ENCODE measurements at places on chromosomes 5 and 9. TPM values are rescaled to one million over a fixed set of nuclear protein-coding genes. Genes with fewer than 3 reads are reported as not detected.

The ORM2 gene
- not detected for total RNA-seq

GRCh38 chr5:140130949-140131733 lies 5.4 kb downstream of the IGIP start:
- no peak for DNase-seq

DNA sequence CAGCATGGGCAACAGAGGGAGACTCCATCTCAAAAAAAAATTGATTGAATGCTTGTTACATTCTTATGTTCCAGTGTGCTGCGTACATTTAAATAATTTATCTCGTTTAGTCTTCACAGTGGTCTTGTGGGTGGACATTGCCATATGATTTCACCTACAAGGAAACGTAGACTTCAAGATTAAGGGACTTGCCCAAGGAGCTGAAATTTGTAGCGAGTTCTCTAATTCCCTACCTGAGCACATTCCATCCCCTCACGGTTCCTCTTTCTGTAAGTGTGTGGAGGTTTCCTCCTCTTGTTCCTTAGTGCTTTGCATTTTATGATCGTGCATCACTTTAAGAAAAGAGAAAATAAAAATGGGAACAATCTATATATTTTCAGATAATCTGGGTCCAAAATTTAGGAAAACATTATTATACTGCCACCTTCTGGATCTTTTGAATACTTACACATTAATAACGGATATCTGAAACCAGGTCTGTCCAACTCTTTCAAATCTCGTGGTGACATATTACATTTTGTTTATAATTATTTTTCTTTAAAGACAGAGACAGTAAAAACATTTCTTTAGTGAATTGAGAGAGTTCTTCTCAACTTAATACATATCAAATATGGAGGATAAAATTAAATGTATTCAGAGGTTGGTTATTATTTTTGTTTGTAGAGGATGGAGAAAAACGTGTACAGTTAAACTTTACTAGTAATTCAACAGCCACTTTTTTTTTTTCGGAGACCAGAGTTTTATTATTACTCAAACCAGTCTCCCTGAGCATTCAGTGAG lies 29.9 kb upstream of the C7 start:
- DNase-seq, result no peak

The CDX1 gene
- not detected for total RNA-seq

The F2RL1 gene
- total RNA-seq, result 1.1 TPM

- DNase-seq, result no peak
These were observed 5.3 kb downstream of the BARX1 start for GRCh38 chr9:93949694-93950449.

- no peak for DNase-seq
These were observed 25.5 kb downstream of the TNPO1 start for GRCh38 chr5:72841756-72842535.

- no peak for DNase-seq
These were observed 1026.3 kb downstream of the CDH12 start for GRCh38 chr5:21826884-21827283.

DNA sequence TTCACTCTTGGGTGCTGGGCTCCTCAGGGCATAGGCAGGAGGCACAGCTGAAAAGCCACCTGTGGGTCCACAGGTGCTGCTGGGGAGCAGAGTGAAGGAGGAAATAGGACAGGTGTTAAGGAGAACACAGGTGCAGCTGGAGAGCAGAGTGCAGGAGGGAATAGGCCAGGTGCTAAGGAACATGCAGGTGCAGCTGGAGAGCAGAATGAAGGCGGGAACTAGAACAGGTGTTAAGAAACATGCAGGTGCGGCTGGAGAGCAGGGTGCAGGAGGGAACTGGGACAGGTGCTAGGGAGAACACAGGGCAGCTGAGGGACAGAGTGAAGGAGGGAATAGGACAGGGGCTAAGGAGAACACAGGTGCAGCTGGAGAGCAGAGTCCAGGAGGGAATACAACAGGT lies 43.8 kb upstream of the PLEKHG4B start:
- DNase-seq, result no peak

- no peak for DNase-seq
These were observed 523.5 kb downstream of the CDH12 start for GRCh38 chr5:22329683-22330082.

The LCN15 gene
- not detected for total RNA-seq

GRCh38 chr9:128143525-128144238 lies 5.6 kb upstream of the LCN2 start:
- DNase-seq, result no peak

- DNase-seq, result peak; percentile 8
These were observed 67.0 kb downstream of the FRMD3 start for GRCh38 chr9:83471241-83471640.

The CER1 gene
- not detected for total RNA-seq

- no peak for DNase-seq
These were observed 155.8 kb upstream of the ZNF608 start for GRCh38 chr5:124902097-124902821.

DNA sequence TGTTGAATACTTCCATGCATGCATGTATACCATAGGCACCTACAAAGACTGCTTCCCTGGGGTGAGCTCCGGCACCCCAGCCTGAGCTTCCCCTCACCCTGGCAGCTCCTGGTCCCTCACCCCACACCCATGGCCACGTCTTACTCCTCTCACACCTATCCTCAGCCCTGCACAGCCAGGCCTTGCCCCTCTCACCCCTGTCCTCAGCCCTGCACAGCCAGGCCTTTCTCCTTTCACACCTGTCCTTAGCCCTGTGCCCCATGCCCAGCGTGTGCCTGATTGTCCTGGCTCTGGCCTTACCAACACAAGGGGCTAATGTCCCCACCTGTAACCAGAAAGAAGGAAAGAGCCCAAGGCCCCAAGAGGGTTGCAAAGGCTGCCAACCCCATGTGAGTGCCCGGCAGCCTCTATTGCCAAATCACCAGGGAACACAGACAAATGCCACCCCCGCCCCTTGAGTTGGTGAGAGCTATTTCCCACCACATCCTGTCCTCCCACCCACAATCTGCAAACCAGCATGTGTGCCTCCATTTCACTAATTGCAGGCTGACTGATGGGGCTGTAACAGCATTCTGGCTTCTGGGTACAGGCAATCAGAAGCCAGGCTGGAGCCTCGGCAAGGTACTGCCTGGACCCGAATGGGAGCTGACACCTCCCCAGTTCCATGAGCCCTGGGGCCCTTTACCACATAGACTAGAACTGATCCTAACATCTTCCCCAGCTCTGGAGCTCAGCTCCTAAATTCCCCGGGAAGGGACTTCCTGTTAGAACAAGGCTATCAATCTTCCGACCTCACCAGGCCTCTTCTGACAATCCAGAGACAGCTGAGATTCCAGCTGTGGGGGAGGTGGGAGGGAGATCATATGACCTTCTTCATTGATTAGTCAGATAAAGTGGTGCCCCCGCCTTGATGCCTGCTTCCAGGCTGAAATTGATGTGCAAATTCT lies 78.2 kb downstream of the FAM114A2 start:
- no peak for DNase-seq

The PCDHB15 gene
- total RNA-seq, result 6.5 TPM

The DNAJC21 gene
- total RNA-seq, result 30.6 TPM

DNA sequence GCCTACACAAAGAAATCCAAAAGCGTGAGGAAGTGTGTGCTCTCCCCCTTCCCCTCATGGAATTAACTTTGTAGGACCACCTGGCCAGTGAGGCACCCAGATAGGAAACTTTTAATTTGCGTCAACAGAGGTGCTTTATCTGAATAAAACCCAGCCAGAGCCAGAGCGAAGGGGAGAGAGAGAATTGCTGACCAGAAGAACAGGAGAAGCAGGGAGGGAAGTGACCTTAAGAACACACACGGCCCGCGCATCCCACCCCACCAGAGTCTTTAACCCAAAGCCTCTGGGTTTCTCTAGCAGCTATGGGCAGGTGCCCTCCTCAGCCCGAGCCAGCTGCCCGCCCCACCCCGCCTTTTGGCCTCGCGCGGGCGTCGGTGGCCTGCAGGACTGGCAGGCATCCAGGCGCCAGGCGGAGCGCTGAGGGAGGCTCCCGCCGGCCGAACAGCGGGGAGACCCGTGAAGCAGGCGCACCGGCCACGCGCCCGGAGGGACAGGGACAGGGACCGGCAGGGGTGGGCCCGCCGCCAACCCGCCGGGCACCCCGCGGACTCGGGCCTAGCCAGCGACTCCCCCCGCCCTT lies 580 bp downstream of the ERAP1 start:
- DNase-seq, result peak; percentile 44

DNA sequence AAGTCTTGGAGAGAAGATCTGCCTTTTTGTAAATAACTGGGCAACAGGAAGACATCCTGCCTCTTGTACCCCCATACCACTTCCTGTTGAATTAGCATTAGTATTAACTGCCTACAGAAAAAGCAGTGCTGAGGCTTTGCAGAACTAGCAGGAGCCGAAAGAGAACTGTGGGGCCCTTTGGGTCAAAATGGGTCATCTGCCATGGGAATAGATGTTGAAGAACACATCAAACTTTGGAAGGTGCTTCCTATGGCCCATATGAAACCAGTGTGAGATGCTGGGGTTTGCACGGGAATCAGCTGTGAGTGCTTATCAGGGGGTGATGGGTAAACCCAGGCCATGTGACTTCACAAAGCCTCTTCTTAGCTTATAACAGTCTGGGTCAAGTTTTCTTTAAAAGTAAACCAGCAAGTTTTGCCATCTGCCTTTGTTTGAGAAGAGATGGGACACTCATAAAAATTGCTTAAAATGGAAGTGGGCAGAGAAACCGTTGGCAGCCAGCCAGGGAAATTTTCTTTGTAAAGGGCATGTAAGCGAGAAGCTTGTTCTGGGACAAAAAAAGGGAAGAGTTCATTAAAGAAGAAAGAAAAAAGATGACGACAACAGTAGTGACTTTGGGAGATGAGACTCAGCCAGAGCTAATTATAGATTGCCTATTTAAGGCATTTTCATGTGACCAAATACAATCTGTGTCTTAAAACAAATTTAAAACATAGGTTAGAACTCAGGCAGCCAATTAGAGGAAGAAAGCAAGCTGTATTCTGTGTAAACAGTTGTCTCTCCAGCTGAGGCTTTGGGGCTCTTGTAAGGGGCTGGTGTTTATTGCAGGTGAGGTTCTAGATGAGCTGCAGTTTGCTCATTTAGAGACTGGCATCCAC lies 4.4 kb downstream of the SLC25A25 start:
- DNase-seq, result peak; percentile 96

DNA sequence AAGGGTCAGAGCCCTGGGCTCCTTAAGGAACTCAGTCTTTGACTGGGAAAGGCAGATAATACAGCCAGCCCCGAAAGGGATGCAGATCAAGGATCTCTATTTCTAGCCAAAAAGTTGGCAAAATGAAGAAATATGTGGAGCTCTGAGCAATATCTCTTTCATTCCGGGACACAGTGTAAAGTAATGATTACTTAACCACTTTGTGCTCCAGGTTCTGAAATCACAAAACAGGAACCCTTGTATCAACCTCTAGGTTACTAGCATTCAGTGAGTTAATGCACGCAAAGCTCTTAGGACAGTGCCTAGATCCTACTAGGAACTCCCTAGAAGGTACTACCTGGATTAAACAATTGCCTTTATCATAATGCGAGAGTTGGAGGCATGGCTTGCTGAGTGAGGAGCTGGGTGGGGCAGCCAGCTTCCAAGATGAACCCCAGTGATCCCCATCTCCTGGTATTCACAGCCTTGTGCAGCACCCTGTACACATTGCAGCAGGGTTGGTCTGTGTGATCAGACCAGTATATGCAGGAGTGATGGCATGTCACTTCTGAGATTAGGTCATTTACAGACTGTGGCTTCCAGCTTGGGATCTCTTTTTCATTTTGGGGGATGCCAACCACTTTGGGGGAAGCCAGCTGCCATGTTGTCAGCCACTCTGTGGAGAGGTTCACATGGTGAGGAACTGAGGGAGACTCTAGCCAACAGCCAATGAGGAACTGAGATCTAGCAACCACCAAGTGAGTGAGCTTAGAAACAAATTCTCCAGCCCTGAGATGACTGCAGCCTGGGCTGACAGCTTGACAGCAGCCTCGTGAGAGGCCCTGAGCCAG lies 103.1 kb upstream of the SLC44A1 start:
- DNase-seq, result no peak

- no peak for DNase-seq
These were observed 233.6 kb upstream of the EDIL3 start for GRCh38 chr5:84618262-84618661.

DNA sequence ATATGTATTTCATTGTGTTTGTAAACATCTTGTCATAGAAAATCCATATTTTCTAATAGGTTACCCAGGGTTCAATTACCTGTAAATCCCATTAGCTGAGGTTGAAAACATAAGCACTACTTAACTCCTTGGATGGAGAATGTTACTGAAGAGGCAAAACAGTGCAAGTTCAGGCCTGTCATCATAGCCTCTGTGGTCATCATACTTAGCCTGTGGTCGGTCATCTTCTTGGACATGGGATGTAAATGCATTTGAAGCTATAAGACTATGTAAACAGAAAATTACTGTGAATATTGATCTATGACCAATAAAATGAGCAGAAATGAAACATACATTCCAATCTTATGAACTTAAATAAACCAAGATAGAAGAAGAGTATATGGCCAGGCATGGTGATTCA lies 164.7 kb downstream of the CHSY3 start:
- DNase-seq, result no peak

DNA sequence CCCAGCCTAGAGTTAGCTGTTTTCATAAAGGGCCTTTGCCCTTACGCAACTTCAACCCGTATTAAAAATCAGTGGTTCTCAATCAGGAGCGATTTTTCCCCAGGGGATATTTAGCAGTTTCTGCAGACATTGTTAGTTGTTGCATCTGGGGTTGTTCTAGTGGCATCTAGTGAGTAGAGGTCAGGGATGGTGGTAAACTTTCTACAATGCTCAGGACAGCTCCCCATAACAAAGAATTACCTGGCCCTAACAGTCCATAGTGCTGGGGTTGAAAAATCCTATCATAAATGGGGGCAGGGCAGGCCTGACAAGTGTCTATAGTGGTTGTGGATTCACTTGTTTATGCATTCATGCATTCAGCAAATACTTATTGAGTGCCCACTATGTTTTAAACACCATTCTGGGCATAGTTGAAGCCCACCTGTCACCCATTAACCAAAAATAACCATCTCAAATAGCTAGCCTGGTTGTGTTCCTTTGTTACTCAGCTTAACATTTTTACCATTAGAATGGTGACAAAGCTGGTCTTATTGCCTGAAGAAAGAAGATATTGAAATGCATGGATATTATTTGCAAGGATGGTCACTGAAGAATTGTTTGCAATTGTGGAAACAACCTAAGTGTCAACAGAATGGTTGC lies 15.9 kb upstream of the FGF1 start:
- DNase-seq, result no peak

DNA sequence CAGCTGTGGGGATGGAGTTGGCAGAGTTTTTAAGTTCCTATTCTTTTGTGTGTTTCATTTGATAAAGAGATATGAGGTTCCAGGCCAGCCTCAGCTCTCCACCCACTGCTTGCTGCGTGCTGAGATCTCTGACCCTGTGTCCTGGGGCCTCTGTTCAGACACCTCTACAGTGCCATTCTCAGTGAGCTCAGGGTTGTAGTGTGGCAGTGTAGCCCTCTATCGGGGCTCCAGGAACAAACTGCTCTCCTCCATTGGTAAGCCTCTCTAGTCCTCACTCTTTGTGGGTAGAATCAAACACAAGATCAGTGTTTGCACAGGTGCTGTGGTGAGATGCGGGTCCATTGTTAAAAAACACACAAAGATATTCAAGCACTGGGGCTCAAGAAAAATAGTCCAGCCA lies 386.6 kb upstream of the RPS23 start:
- no peak for DNase-seq

The WWC1 gene
- 3.3 TPM for total RNA-seq

Data from tibial nerve (tissue), 4 donors.